ENCODE measurements at places on chromosomes 13 and 19.

- DNase-seq, result no peak
These were observed 15.4 kb upstream of the METTL21C start for GRCh38 chr13:102710261-102710679.

- DNase-seq, result no peak
These were observed 4.7 kb upstream of the POMP start for GRCh38 chr13:28654276-28654675.

DNA sequence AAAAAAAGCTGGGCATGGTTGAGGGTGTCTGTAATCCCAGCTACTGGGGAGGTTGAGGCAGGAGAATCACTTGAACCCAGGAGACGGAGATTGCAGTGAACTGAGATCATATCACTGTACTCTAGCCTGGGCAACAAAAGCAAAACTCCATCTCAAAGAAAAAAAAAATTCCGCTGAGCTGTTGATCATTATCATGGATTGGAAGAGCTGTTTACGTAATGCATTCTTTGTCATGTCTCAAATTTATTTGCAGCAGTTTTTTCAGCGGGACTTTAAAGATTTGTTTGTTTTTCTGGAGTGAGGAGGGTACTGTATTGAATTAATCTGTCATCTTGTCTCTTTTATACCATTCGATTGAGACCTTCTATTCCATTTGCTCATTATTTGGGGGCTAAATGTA lies 4.3 kb downstream of the NLRP5 start:
- DNase-seq, result no peak

DNA sequence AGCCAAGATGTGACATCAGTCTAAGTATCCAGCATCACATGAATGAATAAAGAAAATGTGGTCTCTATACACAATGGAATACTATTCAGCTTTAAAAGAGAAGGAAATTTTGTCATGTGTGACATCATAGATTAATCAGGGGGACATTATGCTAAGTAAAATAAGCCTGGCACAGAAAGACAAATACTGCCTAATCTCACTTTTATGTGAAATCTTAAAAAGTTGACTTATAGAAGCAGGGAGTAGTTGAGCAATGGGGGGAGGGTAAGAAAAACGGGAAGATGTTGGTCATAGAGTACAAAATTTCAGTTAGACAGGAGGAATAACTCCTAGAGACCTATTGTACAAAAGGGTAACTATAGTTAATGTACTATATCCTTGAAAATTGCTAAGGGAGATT lies 10.4 kb upstream of the LCP1 start:
- DNase-seq, result no peak

GRCh38 chr19:43678512-43679261 lies 8.7 kb upstream of the PLAUR start:
- no peak for DNase-seq

- DNase-seq, result no peak
These were observed 5.3 kb downstream of the ATP7B start for GRCh38 chr13:52005841-52006522.

DNA sequence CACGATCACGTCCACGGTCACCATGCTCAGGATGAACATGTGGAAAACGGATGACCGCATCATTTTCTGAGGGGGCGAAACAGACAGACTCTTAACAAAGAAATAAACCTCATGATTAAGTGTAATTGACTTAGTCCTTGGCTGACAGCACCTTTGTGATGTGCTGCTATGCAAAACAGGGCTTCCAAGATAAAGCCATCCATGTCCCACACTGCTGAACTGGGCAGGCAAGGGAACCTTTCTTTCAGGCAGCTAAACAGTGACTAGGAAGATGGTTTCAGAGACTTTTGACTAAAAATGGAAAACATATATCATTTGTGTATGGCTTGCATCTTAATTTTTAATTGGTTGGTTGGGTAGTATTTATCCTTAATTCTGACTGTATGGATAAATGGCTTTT lies 157.8 kb downstream of the NALCN start:
- no peak for DNase-seq

DNA sequence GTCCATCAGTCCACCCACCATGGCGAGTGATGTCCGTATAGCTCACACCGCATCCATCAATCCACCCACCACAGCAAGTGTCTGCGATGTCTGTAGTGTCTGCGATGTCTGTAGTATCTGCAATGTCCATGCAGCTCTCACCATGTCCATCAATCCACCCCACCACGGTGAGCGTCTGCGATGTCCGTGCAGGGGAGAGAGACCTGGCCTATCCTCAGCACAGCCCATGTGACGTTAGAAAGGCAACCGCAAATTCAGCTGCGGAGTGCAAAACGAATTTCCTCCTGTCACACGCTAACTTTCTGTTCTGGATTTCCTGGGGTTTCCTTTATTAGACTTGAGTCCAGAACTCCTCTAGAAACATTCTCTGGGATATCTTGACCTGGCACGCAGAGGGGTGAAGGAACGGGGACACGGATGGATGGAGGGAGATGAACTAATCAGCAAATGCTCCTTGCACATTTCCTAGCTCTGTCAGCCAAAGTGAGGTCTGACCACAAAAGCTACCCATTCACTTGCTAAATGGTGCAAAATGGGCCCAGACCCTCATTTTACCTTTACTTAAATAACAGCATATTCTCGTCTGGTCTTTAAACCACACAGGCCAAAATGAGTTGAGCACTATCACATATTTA lies 18.3 kb downstream of the RASA3 start:
- no peak for DNase-seq

DNA sequence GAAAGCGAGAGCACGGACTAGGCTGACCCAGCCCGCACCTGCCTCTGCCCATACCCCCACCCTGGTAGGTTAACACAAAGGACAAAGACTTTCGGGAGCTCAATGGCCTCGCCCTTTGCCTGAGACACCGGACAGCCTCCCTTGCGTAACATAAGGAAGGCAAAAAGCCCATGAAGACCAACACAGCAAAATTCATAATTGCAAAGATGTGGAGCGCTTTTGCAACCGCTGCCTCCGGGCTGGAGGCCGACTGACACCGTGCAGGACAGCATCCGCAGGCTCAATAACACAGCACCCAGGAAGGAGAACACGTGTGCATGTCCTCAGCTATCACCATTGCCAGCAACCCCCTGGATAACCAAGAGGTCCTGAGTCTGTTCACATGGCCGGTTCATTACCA lies 15.4 kb downstream of the LILRA1 start:
- DNase-seq, result no peak

GRCh38 chr19:19101540-19101939 lies 36.7 kb downstream of the TMEM161A start:
- DNase-seq, result no peak

- no peak for DNase-seq
These were observed 559.0 kb upstream of the SLC10A2 start for GRCh38 chr13:103625194-103625593.

GRCh38 chr13:88857256-88857655 lies 1186.1 kb downstream of the SLITRK5 start:
- no peak for DNase-seq

DNA sequence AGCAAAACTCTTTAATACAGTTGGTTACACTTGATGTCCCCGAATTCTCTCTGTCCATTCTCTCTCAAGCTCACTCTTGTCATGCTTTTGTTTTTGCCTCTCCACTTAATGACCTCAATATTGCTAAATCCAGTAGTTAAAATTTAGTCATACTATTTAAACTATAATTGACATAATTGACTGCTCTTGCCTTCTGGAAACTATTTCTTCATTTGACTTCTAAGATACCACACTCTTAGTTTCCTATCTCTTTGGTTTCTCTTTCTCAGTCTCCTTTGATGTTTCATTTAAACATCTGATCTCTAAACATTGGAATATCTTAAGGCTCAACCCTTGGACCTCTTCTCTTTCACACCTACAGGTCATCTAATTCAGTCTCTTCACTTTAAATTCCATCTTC lies 211.3 kb downstream of the COG6 start:
- DNase-seq, result no peak

DNA sequence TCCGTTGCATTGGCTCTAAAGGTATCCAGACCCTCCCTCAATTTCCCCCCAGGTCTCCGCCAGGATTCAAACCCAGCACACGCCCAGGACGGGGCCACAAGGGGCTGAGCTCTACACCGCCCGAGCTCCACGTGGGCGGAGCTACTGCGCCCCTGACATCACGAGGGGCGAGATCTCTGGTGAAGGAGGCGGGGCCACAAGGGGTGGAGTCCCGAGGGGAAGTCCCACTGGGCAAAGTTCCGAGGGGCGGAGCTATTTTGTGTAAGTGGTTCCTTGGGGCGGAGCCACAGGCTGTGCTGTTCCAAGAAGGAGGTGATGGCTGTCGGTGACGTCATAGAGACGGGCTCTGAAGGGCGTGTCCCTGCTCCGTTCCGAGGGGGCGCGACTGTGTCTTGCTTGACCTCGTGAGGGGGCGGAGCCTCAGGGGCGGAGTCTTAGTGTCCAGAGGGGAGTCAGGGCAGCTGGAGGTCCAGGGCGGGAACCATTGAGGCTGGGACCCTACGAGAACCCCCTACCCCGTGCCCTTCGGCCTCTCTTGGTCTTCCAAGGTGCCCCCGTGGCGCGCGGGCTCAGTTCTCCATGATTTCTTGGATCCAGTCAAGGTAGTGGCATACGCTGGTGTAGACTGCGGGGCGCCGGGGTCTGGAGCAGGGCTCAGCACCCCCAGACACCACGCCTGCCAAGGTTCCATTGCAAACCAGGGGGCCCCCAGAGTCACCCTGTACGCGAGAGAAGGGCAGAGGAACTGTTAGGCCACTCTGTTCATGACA lies 1.3 kb upstream of the KLK8 start:
- DNase-seq, result no peak

DNA sequence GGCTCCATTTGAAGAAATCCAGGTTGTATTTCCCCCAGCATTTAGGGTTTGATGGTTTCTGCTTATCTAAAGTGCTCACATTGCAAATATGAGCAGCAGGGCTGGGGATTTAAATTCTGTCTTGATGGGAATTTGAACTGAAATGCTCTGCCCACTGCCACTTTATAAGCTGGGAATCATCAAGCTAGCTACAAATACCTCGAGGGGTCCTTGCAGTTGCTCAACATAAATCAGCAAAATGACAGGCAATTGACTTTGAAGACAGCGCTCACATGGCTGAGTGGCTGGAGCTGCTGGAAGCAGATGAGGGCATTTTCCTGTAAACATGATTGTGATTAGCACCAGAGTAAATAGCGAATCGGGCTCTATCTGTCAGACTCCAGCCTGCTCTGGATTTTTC lies 39.4 kb upstream of the MEDAG start:
- no peak for DNase-seq

DNA sequence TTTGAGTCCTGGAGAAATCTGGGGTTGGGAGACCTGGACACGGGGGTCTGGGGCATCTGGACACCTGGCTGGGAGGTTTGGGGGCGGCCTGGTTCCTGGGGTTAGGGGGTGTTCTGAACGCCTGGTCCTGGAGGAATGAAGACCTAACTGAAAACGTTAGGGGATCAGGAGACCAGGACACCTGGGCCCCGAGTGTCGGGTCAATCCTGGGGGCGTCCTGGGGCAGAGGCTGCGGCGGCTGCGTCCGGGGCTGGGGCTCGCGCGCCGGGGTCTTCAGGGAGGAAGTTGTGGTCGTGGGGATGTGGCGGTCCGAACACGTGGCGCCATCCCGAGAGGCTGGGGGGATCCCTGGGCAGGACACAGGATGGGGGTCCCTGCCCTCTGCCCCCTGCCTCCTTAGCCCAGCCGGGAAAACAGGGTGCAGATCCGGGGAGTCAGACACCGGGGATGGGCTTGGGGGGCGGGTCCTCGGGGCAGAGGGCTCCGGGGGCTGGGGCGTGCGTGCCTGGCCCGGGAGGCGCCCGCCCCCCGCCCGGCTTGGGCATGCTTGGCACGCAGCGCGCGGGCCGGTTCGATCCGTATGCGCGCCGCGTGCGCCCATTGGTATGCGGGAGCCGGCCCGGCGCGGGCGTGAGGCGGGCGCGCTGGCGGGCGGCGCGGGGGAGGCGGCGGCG lies 632 bp downstream of the NPAS1 start:
- DNase-seq, result no peak

- DNase-seq, result no peak
These were observed 189.2 kb downstream of the SLITRK6 start for GRCh38 chr13:85610024-85610423.

DNA sequence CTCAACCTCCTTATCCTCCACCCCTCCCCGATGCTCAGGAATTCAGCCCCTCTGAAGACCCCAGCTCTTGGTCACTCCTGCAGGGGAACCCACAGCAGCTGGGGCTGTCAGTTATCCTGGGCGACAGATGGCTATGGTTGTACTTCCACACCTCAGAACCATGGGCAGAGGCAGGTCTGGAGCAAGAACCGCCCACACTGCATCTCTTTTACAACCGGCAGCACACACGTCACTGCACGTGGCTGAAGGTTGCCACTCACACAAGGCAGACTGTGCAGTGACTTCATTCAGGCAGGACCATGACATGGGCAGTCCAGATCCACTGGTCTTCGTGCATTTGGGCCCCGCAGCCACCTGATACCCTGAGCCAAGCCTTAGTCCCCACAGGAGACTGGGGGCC lies 21.5 kb upstream of the SDHAF1 start:
- no peak for DNase-seq

DNA sequence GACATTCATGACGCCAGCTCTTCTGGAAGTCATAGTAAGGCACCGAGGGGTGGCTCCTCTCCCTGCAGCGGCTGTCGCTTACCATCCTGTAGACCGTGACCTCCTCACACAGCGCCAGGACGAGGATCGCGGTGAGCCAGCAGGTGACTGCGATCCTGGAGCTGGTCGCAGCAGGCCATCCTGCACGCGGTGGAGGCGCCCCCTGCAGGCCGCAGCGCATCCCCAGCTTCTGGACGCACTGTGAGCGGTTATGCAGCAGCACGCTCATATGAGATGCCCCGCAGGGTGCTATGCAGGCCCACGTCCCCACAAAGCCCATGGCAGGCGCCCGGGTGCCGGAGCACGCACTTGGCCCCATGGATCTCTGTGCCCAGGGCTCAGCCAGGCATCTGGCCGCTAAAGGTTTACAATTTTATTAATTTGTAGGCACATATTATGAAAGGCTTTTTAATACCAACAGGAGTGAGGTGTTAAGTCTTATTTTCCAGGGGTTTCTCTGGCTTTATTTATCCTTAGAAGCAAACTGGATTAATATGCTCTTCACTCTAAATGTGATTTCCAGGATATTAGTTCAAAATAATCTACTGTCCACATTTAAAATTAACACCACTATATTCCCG lies 35.6 kb upstream of the PSPC1 start:
- no peak for DNase-seq
